ENCODE measurements at places on chromosomes 6 and 20. TPM values are rescaled to one million over a fixed set of nuclear protein-coding genes. Genes with fewer than 3 reads are reported as not detected.

GRCh38 chr6:169895926-169896761, 144.7 kb downstream of the ERMARD start:
- no peaks in the 10 kb centered on the region for H3K27me3 ChIP-seq
- no peak overlapping the region for H3K27ac ChIP-seq
- peak; percentile 8 for DNase-seq
- no peaks in the 10 kb centered on the region for H3K4me1 ChIP-seq

GRCh38 chr6:45187836-45188235, 140.3 kb upstream of the RUNX2 start:
- DNase-seq = peak; percentile 66
- peaks cover 8% of the 10 kb centered on the region for H3K4me1 ChIP-seq
- no peaks in the 10 kb centered on the region for H3K27me3 ChIP-seq
- no peak overlapping the region for H3K4me3 ChIP-seq
- no peaks in the 10 kb centered on the region for H3K36me3 ChIP-seq

- no peak for DNase-seq
- H3K27me3 ChIP-seq = no peaks in the 10 kb centered on the region
- peaks cover 11% of the 10 kb centered on the region for H3K4me1 ChIP-seq
Measured at GRCh38 chr6:25452031-25452430, 172.9 kb downstream of the CARMIL1 start.

DNA sequence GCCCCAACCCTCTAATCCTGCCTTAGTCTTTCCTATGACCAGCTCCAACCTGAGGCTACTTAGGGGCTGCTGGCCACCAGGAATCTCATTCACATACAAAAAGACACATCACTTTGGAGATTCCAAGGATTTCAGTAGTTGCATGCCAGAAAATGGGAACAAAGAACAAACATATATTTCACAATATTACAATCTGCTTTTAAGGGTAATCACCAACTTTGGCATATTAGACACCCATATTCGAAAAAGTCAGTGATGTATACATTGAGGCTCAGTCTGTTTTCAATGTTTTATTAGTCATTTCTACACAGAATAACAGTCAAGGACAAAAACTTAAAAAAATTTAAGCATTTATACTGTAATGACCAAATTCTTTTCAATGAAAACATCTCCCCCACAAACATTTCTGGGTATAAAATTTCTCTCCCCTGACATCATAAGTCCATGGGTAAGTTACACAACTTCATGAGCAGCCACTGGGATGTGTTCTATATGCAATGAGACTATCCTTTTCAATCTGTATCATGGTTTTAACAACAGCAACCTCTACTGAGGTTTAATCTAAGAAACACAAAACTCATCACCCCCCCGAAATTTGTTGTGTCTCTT, 103.5 kb downstream of the MAP7 start:
- H3K27me3 ChIP-seq = no peaks in the 10 kb centered on the region
- H3K27ac ChIP-seq = no peak overlapping the region
- H3K4me3 ChIP-seq = no peak overlapping the region
- peak; percentile 27 for DNase-seq

GRCh38 chr20:57847104-57847503, 137.3 kb upstream of the PMEPA1 start:
- no peaks in the 10 kb centered on the region for H3K4me1 ChIP-seq
- H3K27ac ChIP-seq = no peak overlapping the region
- H3K27me3 ChIP-seq = no peaks in the 10 kb centered on the region
- H3K36me3 ChIP-seq = no peaks in the 10 kb centered on the region
- no peak for DNase-seq
- no peak overlapping the region for H3K4me3 ChIP-seq

DNA sequence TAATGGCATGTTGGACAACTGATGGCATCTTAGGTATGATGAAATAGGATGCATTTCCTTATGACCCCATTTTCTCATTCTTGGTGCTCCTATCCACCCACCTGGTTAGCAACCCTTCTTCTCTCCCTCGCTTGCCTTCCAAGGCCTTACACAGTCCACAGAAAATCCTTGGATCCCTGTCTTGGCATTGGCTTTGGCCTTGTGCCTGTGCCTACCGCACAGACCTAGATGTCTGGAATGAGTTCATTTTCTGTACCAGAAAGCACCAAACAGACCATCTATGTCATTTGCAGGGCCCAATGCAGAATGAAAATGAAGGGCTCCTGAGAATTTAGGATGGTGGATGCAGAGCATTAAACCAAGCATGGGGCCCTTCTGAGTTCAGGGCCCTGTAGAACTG, 99.0 kb upstream of the LAMP5 start:
- no peaks in the 10 kb centered on the region for H3K4me1 ChIP-seq
- DNase-seq = no peak
- peaks cover 11% of the 10 kb centered on the region for H3K36me3 ChIP-seq
- H3K4me3 ChIP-seq = no peak overlapping the region
- no peak overlapping the region for H3K27ac ChIP-seq

- no peaks in the 10 kb centered on the region for H3K27me3 ChIP-seq
- peaks cover 25% of the 10 kb centered on the region for H3K36me3 ChIP-seq
- no peak for DNase-seq
- H3K4me3 ChIP-seq = no peak overlapping the region
- H3K4me1 ChIP-seq = no peaks in the 10 kb centered on the region
Measured at GRCh38 chr20:34511891-34512265, 4.3 kb upstream of the DYNLRB1 start.

DNA sequence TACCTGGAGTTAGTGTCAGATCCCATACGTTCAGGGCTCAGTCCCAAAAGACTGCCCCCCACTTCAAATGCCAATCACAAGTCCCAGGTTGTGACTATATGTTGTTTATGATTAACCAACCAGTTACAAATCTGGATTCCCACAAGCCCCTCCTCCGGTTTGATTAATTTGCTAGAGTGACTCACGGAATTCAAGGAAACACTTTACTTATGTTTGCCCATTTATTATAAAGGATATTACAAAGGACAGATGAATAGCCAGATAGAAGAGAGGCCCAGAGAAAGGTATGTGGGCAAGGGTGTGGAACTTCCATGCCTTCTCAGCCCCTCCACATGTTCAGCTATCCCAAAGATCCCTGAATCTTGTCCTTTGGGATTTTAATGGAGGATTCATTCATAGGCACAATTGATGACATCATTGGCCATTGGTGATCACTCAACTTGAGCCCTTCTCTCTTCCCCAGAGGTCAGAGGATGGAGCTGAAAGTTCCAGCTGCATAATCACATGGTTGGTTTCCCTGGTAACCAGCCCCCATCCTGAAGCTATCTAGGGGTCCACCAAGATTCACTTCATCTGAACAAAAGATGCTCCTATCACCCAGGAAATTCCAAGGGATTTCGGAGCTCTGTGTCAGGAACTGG, 2.0 kb downstream of the ECT2L start:
- no peaks in the 10 kb centered on the region for H3K4me1 ChIP-seq
- no peak for DNase-seq
- peaks cover 14% of the 10 kb centered on the region for H3K27me3 ChIP-seq
- H3K27ac ChIP-seq = no peak overlapping the region
- H3K36me3 ChIP-seq = no peaks in the 10 kb centered on the region

DNA sequence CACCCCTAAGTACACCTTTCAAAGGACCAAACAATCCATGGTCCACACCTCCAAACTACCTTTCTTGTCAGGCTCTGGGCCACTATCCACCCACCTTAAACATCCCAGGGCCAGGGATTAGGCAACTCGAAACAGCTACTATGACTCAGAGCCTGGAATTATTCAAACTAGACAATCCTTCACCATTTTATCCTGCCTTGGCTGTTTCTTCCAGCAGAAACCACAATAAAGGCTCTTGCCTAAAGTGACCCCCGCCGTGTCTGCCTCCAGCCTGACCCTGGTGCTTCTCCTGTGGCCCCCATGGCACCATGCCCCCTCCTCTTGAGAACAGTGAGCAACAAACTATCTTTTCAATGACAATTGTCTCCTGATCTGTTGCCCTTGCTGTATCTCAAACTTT, 195.5 kb downstream of the EPM2A start:
- H3K27me3 ChIP-seq = no peaks in the 10 kb centered on the region
- no peaks in the 10 kb centered on the region for H3K4me1 ChIP-seq
- H3K36me3 ChIP-seq = no peaks in the 10 kb centered on the region

- no peaks in the 10 kb centered on the region for H3K27me3 ChIP-seq
- no peaks in the 10 kb centered on the region for H3K36me3 ChIP-seq
- H3K4me1 ChIP-seq = peaks cover 2% of the 10 kb centered on the region
- H3K4me3 ChIP-seq = no peak overlapping the region
Measured at GRCh38 chr20:13493143-13493542, 145.6 kb downstream of the TASP1 start.

- H3K27me3 ChIP-seq = no peaks in the 10 kb centered on the region
- peaks cover 14% of the 10 kb centered on the region for H3K36me3 ChIP-seq
- H3K4me1 ChIP-seq = no peaks in the 10 kb centered on the region
- H3K4me3 ChIP-seq = no peak overlapping the region
- H3K27ac ChIP-seq = no peak overlapping the region
Measured at GRCh38 chr6:116434056-116434725, 27.0 kb upstream of the CALHM6 start.

DNA sequence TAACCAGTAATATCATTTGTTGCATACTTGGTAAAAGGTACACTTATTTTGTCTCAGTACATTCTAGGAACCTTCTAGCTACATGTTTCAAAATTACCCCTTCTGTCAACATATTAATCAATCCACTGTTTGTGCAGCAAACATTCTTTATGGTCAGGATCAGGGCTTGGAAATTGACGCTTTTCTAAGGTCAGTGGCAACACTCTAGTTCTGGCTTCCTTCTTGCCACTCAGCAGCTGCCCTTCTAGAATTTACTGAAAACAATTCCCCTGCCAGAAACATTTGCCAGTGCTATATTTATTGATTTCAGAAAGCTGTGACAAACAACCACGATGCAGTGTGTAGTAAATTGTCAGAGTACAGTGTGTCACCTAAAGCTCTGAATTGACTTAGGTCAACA, 84.7 kb upstream of the FBXL4 start:
- H3K4me1 ChIP-seq = peaks cover 17% of the 10 kb centered on the region
- peak overlapping the region; percentile 51 for H3K27ac ChIP-seq
- H3K4me3 ChIP-seq = no peak overlapping the region
- H3K27me3 ChIP-seq = no peaks in the 10 kb centered on the region
- no peaks in the 10 kb centered on the region for H3K36me3 ChIP-seq

- peak overlapping the region; percentile 5 for H3K4me3 ChIP-seq
- no peaks in the 10 kb centered on the region for H3K4me1 ChIP-seq
- H3K27me3 ChIP-seq = no peaks in the 10 kb centered on the region
- H3K36me3 ChIP-seq = no peaks in the 10 kb centered on the region
Measured at GRCh38 chr6:28537509-28538140, 11.9 kb downstream of the GPX5 start.

- DNase-seq = no peak
- H3K4me3 ChIP-seq = no peak overlapping the region
- peaks cover 8% of the 10 kb centered on the region for H3K4me1 ChIP-seq
- no peak overlapping the region for H3K27ac ChIP-seq
Measured at GRCh38 chr6:34810936-34811632, 19.2 kb downstream of the BLTP3A start.

DNA sequence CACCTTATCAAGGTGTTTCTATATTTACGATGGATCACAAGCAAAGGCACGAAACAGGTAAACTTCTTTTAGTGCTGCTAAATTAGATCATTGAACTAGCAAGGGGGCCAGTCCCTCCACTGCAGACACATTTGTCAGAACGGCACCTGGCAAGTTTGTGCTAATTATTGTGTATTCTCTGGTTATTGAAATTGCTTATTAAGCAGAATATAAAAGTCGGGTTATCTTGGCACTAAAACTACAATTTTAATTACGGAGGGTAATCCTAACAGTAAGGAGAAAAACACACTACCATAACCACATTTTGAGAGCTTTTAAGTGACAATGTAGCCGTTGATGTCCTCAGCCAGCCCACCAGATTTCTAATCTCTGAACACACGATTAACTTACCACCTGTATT, 118.9 kb upstream of the BTN3A2 start:
- H3K27ac ChIP-seq = no peak overlapping the region
- no peak for DNase-seq
- H3K4me3 ChIP-seq = no peak overlapping the region
- no peaks in the 10 kb centered on the region for H3K36me3 ChIP-seq
- no peaks in the 10 kb centered on the region for H3K4me1 ChIP-seq
- H3K27me3 ChIP-seq = no peaks in the 10 kb centered on the region

- H3K27me3 ChIP-seq = no peaks in the 10 kb centered on the region
- peaks cover 6% of the 10 kb centered on the region for H3K4me1 ChIP-seq
Measured at GRCh38 chr6:106974336-106974998, at the start of gene CD24. Gene CD24, minus strand, starts transcription at chr6:106974729. Its CDS starts 83 bp downstream, at chr6:106974646.

DNA sequence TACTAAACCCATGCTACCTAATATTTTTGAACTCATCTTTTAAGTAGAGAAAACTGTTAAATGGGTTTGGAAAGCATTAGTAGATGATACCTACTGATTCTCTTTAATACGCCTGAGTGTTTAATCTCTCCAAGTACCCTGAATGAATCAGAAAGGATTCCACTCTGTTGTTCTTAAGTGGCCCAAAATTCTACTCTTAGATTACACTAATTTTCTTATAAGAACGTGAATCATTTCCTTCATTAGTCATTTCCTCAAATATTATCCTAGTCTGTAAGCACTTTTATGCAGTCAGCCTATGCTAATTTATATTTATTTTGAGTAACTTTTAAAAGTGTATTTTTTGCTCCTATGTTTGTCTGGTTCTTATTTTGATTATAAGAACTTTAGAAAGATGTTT, 380.0 kb downstream of the BTBD9 start:
- H3K27ac ChIP-seq = no peak overlapping the region
- no peaks in the 10 kb centered on the region for H3K27me3 ChIP-seq
- no peak overlapping the region for H3K4me3 ChIP-seq
- H3K4me1 ChIP-seq = peaks cover 21% of the 10 kb centered on the region
- H3K36me3 ChIP-seq = no peaks in the 10 kb centered on the region

DNA sequence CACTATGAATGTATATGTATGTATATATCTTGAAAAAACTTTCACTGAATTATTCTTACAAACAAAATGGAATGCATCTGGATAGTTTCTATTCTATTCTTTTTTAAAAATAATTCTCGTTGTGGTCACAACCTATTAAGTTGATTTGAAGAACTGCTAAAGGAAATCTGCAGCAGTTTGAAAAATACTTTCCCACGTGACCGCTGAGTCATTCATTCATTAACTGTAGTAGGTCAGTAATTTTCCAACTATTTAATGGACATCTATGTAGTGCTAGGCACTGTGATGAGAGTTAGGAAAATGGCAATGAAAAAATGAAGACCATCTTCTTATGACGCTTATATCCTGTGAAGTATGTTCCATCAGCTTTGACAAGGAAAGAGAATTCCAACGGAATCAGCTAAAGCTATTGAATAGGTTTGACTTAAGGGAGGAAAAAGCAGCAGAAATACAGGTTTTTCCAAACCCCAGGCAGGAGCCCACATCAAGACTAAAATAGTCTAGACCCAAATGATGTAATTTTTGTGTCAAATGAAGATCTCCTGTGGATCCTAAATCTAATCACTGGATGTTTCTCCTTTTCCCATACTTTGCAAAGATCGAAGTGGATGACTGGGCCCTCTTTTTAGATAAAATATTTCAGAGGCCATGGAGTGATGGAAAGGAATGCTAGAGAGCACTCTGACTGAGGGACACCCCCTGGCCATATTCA, 4.1 kb upstream of the EFHC1 start:
- H3K27ac ChIP-seq = no peak overlapping the region
- H3K4me3 ChIP-seq = no peak overlapping the region
- no peaks in the 10 kb centered on the region for H3K27me3 ChIP-seq
- no peak for DNase-seq
- no peaks in the 10 kb centered on the region for H3K36me3 ChIP-seq

Gene GTSF1L
- polyA plus RNA-seq = not detected

Gene PTK6
- 0.30 TPM for polyA plus RNA-seq

Gene APOBEC2
- polyA plus RNA-seq = 107 TPM

Gene XKR7
- polyA plus RNA-seq = 0.02 TPM

Gene MEI4
- polyA plus RNA-seq = 0.15 TPM

Gene RFX6
- polyA plus RNA-seq = not detected

Gene SRSF12
- polyA plus RNA-seq = 7.0 TPM

Gene SLC22A1
- not detected for polyA plus RNA-seq
